GM10248 (cell line): ENCODE measurements at places on chromosomes 7 and 10.

GRCh38 chr10:113604572-113604971, 51.7 kb downstream of the HABP2 start:
- no peak for DNase-seq

GRCh38 chr10:72563327-72563932, 62.4 kb downstream of the MICU1 start:
- peak; percentile 32 for DNase-seq

GRCh38 chr10:109933984-109934565, 10.8 kb upstream of the XPNPEP1 start:
- no peak for DNase-seq

GRCh38 chr7:24902276-24902675, 77.7 kb downstream of the OSBPL3 start:
- DNase-seq, result no peak

GRCh38 chr10:49614242-49615198, 683 bp downstream of the CHAT start:
- DNase-seq, result no peak

DNA sequence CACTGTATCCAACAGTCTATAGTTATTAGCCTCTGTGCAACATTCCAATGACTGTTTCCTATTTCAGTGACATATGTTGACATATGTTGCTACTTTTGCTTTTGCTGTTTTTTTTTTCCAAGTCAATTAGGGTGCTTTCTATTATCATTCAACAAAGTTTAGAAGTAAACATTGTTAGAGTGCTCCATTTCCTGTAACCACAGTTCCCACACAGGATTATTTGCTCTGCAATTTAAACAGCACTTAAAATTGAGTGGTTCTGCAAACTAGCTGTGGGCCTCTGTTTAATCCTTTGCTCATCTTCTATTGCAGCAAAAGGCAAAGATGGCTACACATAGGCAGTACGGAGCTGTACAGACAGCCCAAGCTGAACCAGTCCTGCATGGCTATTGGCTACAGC, 46.5 kb upstream of the PTN start:
- DNase-seq, result no peak

DNA sequence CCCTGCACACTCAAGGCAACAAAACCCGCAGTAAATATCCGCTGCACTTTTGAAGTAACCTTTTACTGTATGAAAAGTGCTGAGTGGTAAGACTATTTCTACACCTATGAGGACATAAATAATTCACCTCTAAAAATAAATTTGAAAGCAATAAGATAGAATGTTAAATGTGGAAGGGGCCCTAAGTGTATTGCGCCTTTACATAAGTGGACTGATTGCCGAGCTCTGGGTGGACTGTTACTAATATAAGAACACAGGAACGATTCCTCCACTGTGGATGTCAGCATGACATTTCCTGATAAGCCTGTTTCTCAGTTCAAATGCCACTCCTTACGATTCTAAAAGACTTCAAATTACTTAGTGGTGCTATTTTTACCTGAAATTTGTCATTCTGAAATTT, 192.0 kb upstream of the PTN start:
- no peak for DNase-seq

DNA sequence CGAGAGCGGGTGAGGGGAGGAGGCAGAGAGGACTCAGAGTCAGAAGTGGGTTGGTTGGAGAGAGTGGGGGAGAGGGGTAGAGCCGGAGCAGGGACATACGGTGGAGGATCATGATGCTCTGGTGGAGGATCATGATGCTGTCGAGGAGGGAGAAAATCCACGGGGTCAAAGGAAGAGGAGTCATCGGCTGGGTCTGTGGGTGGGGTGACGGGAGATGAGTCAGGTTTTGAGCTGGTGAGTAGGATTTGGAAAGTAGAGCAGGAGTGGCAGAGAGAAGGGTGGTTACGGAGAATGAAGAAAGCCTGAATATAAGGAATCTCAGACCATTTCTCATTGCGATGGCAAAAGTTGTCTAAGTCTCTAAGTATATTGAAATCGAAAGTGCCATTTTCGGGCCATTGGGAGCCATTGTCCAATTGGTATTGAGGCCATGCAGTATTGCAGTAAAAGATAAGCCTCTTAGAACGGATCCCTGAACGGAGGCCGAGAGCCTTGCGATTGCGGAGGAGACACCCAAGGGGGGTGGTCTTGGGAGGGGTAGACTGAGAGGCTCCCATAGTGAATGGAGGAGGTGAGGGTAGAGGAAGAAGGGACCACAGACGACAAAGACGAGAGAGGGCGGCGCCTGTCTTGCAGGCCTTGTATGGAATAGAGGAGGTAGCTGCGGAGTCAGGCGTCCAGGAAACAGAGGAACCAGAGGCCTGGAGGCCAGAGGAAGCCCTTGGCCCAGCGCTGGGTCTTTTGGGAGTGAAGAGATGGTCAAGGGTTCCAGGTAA, 23.8 kb downstream of the SCIN start:
- no peak for DNase-seq

- no peak for DNase-seq
Observed at GRCh38 chr10:4107285-4107851, 322.4 kb upstream of the KLF6 start.

DNA sequence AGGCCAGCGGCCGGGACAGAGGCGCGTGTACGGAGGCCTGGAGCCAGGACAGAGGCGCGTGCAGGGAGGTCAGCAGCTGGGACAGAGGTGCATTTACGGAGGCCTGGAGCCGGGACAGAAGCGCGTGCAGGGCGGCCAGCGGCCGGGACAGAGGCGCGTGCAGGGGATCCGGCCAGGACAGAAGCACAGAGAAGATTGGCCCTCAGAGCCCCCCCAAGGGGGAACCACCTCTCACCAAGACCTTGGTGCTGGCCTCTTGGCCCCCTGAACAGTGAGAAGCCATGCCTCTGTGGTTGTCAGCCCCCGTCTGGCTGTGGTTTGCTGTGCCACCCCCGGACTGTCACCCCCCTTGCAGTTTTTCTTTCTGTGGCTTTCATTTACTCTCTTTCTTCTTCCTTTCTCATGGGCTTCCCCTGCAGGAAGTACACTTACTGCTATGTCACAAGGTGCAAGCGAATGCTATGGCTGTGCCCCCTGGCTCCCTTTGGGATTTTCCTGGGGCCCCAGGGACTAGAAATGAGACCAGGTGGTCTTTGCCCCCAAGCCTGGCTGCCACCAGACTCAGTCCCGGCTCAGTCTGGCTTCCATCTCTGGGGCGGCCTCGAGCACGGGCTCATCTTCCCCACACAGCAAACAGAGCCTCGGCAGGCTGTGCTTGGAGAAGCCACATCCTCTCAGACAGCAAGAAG, 41.1 kb downstream of the INSIG1 start:
- no peak for DNase-seq

GRCh38 chr7:112444505-112444904, 5.8 kb upstream of the IFRD1 start:
- DNase-seq, result no peak

- DNase-seq, result no peak
Observed at GRCh38 chr7:167090-167855, 25.1 kb upstream of the FAM20C start.

GRCh38 chr7:11524476-11525397, 307.3 kb downstream of the THSD7A start:
- no peak for DNase-seq

DNA sequence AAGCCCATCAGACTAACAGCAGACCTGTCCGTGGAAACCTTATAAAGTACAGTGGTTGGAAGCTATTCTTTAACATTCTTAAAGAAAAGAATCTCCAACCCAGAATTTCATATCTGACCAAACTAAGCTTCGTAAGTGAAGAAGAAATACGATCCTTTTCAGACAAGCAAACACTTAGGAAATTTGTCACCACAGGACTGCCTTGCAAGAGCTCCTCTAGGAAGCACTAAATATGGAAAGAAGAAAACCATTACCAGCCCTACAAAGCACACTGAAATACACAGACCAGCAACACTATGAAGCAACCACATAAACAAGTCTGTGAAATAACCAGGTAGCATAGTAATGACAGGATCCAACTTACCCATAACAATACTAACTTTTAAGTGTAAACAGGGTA, 177.7 kb upstream of the PRSS1 start:
- DNase-seq, result no peak

- no peak for DNase-seq
Observed at GRCh38 chr10:43360086-43360485, 11.3 kb upstream of the FXYD4 start.

DNA sequence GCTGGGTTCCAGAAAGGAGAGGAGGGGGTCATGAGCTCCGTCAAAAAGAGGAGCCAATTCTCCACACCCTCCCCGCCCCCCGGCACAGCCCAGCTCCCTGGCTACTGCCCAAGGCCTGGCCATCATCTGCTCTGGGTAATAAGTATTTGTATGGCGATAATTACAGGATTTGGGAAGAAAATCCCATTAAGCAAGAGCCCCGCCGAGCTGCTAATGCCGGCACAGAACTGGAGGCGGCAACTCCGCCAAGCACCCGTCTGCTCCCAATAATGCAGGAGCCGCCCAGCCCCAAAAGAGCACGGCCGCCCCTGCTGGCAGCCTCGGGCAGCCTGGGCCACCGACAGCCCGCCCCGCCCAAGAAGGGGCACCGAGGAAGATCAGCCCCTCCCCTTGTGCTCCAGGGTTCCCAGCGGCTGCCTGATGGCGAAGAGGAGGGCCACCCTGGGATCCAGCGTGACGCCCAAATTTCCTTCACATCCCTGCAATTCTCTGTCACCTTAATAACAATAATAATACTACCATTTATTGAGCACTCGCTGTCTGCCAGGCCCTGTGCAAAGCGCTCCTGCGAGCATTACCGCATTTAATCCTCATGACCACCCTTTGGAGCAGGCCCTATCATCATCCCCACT, 5.9 kb downstream of the SLIT1 start:
- DNase-seq, result no peak

DNA sequence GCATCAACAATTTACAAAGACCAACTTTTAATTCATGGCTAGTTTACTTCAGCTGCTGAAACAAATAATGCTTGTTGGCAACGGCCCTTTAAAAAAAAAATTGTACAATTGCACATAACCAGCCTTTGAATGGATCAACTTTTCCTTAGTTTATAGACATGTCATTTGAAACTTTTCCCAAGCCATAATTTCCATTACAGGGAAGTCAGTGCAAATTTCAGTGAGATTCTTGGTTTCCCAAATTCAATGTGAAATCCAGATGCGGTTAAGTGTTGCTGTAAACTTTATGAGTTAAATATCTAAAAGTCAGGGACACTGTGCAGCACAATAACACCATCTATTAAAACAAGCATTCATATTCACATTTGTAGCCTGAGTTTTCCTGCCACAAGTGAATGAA, 182.2 kb downstream of the JAZF1 start:
- DNase-seq, result no peak

GRCh38 chr7:157502701-157503111, 165.9 kb downstream of the DNAJB6 start:
- DNase-seq, result no peak

- DNase-seq, result no peak
Observed at GRCh38 chr7:14195079-14195478, 205.6 kb upstream of the ETV1 start.

DNA sequence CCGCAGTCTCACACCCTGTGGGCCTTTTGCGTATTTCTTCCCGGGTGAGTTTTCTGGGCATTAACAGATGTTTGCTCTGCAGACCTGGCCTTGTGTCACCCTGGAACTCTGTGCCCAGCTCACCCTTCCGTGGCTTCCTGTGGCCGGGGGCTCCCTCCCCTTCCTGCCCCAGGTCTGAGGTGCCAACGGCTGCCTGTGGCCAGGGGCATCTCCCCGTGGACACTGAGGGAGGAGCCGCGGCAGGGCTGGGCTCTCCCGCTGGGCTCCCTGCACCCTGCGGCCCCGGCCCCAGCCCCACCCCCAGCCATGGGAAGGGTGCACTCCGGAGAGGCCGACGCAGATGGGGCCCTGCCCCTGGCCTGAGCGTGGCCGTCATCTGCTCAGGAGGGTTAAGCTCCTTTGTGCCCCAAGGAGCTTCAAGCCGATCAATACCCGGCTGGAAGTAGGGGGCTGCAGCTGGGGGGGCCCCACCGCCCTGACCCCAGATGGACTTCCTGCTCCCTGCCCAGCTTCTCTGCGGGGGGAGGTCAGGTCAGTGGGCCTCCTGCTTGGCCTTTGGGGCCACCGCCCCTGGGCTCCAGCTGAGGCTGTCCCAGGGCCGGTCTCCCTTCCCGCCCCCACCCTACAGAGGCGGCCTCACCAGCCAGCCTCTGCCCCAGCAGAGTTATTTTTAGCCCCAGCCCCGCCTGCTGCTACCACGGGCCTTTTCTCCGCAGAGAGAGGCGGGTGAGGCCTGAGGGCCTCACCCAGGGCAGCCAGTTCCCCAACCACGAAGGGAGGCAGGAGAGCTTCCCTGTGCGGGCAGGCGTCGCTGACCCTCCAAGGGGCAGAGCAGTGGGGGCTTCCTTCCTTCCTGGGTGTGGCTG, 24.2 kb downstream of the PWWP2B start:
- DNase-seq, result no peak

DNA sequence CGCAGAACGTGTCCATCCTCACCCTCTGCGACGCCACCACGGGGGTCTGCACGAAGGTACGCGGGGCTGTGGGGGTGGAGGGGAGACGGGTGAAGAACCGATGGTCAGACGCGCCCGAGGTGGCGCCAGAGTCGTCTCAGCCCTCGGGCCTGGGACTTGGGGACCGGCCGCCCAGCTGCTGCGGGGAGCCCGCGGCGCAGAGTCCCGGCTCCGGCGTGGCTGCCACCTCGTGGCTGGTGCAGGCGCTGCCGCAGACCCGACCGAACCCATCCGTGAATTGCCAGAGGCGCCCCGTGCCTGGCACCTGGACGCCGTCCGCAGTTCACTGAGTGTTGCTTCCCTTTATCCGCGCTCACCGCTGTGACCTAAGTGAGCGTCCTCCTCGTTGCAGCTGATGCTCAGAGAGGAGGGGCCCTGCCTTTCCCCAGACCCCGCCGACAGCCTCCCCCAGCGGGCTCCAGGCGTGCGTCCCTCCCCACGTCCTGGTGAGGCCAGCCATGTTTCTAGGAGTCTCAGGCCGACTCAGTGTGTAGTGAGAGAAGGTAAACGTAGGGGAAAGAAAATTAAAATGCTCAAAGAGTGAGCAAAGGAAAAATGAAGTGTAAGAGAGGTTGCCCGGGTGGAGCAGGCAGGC, 208.7 kb downstream of the PAXIP1 start:
- DNase-seq, result no peak

DNA sequence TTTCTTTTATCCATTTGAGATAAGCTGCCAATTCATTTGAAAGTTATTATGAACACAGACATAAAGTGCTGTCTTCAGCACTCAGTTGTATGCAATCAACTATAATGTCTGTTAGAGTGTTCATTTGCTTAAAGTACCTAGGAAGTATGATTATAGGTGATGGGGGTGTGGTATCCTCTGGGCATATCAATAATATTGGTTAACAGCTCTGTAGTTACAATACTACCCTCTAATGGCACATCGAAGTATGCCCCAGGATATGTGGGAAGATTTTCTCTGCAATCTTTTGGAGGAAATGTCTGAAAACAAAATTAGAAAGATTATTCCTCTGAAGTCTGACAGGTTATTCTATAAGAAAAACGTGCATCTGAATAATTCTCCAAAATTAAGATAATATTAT, 429.7 kb downstream of the ARL4A start:
- DNase-seq, result no peak

DNA sequence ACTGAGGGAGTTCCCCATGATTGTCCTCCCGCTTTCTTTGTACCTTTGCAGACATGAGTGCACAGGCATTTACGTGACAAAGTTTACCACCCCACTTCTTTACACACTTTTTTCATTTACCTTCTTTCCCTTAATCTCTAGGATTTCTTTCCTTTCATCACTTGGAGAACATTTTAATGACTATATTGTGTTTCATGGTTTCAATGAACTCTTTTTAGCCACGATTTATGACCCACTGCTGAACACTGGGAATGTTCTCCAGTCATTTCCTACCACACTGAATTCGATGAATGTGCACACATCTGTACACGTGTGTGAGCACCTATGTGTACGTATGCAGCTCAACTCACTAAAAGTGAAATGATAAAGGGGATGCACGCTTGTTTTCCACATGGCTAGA, 371.7 kb upstream of the IGFBP3 start:
- no peak for DNase-seq

- no peak for DNase-seq
Observed at GRCh38 chr7:87447116-87447635, 28.3 kb downstream of the ABCB4 start.
